Dermis blood vessel endothelial cell (primary cell): ENCODE measurements at places on chromosomes 1 and 21.

DNA sequence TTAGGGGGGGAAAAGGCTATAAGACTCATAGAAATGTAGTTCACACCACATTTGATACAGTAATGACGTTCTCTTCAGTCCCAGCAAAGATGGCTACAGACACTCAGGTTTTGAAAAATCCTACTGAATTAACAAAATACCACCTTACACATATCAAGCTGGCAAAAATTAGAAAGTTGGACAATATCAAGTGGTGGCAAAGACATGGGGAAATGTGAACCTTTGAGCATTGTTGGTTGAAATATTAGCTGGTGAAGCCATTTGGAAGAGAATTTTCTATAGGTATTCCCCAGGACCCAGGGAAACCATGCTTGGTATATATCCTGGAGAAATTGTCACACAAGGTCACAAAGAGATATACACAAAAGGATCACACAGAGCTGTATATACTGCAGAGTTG is 163.0 kb downstream of the ADSS2 start:
- DNase-seq, result no peak

DNA sequence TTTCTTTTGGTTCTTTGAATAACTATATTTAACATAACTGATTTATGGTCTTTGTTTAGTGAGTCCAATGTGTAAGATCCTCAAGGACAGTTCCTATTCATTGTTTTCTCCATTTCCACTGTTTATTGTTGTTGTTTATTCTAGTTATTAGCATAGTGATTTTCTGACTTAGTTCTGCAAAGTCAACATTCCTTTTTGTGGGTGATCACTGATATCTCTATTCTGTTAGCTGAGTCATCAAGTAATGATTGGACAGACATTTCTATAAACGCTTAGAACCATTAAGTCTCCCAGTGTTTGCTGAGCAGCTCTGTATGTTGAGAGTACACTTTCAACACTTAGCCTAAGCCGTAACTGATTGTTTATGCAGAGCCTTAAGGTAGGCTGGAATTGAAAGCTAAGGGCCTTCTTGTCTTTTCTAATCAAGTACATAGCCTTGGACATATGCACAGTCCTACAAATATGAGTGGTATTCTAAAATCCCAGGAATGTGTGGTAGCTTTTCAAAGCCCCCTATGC is 87.1 kb downstream of the SLC5A9 start:
- DNase-seq, result no peak

DNA sequence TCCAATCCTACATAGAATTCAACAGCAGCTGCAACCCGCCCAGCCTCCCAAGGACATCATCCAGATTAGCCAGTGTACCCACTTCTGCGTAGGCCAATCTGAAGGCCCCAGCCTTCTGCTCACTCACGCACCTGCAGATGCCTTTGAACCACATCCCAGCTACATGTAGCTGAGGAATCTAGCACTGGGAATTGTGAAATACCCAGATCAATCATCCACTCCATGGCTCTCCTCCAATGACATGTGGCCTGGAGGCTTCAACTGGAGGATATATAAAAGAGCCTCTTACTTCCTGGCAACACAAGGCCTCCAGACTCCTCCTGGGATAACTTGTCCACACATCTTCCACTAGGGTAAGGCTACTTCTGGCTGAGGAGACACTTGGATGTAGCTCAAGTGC is at the start of gene LCE6A:
Gene LCE6A, plus strand, starts transcription at position 301 of the 400 bp plus-strand sequence. CDS start 665 bp downstream, outside the sequence.
- DNase-seq, result no peak

GRCh38 chr1:233393084-233393840 is 65.7 kb downstream of the MAP3K21 start:
- no peak for DNase-seq

DNA sequence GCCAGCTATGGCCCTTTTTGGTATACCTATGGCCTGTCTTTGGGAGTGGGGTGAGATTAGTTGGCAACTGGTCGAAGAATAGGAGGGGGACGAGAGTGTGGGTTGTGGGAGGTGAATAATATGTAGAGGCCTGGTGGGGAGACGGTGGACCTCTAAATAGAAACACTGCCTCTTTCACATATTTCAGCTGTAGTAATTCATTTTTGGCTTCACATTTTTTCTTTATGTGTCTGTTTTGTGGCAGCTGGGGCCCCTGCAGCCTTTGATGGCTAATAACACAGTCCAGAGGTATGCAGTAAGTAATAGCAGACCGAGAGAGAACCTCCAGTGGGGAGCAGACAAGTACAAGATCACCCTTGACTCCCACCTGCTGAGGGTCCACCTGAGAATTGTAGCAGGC is 75.9 kb downstream of the HLX start:
- DNase-seq, result no peak

DNA sequence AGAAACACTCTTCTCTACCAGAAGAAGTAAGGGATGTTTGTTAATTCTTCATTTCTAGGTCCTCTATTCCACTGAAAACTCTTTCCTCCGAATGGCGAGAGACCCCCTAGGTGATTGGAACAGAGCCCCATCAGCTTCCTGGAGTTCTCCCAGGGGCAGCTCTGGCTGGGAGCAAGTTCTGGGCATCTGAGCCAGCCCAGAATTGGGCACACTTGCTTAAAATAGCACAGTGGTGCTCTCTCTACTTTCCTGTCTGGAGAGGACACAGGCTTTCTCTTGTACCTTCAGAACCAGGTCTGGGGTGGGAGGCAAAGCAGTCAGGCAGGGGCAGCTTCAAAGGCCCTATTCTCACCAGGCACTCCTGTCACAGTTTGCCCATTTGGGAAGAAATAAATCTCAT is 83.2 kb upstream of the CNTN2 start:
- no peak for DNase-seq

DNA sequence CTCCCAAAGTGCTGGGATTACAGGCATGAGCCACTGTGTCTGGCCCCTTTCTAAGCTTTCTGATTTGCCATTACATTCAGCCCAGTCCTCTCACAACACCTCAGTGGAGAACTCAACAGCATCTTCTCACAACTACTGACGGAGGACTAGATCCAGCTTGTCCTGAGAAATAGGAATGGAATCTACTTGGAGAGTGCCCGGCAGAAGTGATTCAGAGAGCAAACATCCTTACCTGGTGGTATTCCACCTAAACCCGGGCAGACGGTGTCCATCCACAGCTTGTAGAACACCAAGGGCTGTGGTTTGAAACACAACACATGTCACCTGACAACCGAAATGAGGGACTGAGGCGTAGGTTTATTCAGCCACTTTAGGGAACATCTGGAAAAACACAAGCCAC is 28.8 kb upstream of the CCSAP start:
- no peak for DNase-seq

GRCh38 chr1:239844833-239845232 is 246.8 kb upstream of the FMN2 start:
- DNase-seq, result no peak

GRCh38 chr1:36080236-36080635 is 3.7 kb upstream of the TEKT2 start:
- DNase-seq, result no peak

DNA sequence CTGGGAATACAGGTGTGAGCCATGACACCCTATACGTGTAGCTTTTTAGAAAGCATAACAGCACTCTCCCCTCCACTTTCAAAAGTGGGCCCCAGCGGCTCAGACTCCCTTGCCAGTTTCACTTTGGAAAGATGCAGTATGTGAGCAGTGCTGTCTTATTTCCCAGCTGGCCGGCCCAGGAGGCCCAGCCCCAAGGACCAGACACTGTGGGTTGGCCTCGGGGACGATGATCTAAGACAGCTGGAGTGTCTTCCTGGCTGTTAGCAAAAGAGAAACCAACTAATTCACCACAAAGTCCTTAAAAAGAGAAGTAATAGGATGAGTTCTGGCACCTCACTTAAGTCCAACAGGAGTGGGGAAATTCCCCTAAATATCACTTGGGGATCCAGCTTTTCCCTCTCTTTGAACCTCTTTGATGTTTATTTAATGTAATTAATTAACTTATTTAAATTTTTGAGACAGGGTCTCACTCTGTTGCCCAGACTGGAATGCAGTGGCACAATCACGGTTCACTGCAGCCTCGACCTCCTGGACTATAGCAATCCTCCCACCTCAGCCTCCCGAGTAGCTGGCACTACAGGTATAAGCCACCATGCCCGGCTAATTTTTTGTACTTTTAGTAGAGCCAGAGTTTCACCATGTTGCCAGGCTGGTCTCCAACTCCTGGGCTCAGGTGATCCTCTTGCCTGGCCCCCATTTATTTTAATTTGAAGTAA is 17.6 kb upstream of the CLIC4 start:
- DNase-seq, result peak; percentile 63

- no peak for DNase-seq
Measured at GRCh38 chr1:27135541-27136235, 19.2 kb downstream of the SLC9A1 start.

GRCh38 chr1:245956225-245956624 is 550.9 kb downstream of the SMYD3 start:
- peak; percentile 69 for DNase-seq

DNA sequence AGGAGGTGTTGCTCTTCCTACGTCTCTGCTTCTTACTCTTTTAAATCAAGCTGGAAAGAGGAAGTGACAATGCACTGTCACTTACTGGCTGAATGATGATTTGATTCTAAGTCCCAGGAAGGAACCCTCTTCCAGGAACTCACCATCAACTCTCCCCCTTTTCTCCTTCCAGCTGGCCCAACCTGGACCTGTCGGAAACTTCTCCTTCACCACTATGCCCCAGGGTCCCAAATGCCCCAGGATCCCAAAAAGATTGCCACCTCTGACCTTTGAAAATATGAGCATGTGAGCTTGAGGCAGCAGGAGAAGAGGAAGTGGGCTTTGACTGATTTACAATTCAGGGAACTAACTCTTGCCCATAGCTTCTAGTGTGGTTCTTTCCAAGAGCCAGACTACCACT is 5.3 kb upstream of the ADAMTS5 start:
- no peak for DNase-seq

DNA sequence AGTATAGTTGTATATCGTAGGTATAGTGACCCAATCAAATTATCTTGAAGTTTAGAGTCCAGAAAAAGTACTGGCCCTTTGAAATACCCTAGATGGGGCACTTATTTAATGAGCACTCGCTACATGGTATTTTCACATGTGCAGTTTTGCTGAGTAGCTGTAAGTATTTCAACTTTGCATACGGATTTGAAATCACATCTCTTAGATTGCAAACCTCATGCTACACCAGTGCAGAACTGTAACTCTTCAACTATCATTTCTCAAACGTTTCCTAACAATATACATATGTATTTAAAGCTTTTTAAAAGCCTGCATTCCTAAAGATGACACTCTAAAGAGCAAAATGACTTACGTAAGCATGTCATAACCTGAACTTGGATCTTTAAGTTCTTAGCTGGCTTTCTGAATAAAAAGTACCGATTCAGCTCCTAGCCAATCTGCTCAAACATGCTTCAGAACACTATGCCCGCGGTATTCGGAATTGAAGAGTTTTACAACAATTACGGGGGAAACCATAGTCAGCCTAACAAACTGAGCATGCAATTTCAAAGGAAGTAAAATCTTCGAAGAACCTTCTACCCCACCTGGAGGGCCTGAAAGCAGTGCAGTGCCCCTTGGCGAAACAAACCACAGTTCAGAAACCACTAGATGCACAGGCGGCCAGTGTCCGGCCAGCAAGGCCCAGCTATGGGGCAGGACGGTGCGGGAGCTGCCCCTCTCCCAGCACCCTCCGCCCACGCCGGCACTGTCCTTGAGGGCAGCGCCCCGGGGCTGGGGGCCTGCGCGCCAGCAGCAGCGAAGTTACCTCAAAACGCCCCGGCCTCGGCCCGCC is 863 bp downstream of the FH start:
- DNase-seq, result peak; percentile 44

DNA sequence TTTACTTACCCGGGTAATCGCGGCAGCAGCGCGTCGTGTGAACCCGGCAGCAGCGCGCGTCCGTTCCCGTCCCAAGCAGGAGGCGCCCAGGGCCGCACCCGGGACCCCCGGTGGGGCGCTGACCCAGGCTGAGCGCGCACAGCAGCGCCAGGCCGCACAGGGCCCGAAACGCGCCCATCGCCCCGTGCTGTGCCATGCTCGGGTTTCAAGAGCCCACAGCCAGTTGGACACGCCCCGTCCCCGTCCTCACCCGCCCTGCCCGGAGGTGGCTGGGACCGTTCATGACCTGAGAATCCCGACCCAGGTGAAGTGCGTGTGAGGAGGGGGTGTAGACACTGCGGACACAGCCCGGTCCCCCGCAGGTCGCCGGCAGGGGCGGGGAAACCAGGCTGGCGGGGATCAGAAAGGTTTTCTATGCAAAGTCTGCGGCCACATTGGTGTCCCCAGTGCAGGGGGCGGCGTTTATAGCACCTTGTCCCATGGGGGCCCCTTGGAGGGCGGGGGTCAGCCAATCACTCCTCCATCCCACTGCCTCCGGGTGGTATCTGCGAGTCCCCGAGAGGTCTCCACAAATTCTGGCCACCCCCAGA is at the start of gene TNFRSF18:
Gene TNFRSF18, minus strand, starts transcription at position 217 of the 590 bp plus-strand sequence. Its CDS starts 21 bp downstream, at position 196.
- DNase-seq, result no peak

DNA sequence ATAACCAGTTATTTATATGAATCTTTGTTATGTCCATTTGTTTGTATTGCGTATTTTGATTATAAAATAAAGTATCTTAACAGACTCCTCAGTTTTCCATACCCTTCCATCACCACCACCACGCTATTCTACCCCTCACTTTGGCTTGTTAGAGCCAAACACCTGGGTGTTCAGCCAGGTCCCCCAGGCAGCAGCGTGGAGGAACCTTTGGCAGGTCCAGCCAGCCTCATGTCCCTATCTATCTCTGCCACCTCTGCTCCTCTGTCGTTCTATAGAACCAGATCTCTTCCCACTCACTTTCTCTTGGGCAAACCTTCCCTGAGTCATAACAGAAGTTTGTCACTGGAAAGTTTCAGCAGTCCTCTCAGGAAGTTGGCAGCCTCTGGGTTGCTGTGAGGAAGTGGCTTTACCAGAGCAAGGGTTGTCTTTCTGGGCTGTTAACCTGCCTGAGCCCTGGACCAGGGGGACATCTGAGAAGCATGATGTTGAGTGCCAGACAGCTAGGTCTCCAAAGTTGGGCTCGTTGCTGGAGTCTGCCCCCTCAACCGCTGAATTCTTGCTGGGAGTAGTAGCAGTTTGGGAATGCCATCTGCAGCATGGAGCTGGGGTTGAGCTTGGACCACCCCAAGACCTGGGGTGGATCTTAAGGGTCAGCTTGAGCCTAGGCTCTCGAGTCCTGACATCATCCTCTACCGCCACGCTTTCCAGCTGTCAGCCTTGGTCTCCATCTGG is 996 bp upstream of the SH3BGRL3 start:
- peak; percentile 54 for DNase-seq

GRCh38 chr1:13583595-13583965 is at the start of gene PDPN:
PDPN (plus strand) TSS chr1:13583832; CDS start chr1:13584034, 202 bp downstream.
- DNase-seq, result no peak

- no peak for DNase-seq
Measured at GRCh38 chr1:175163702-175164101, 28.9 kb downstream of the KIAA0040 start.

GRCh38 chr1:10965546-10966226 is 46.8 kb upstream of the TARDBP start:
- DNase-seq, result no peak
